ENCODE measurements at places on chromosomes 16 and 17.

- DNase-seq: no peak
These were observed 68.8 kb upstream of the CREBBP start for GRCh38 chr16:3949287-3949686.

GRCh38 chr16:67884684-67885083 lies at the start of gene NRN1L:
Gene NRN1L (plus strand): TSS chr16:67884885. CDS start chr16:67884904, 19 bp downstream.
- DNase-seq: no peak

GRCh38 chr17:6753546-6753945 lies 2.3 kb upstream of the XAF1 start:
- DNase-seq: no peak

DNA sequence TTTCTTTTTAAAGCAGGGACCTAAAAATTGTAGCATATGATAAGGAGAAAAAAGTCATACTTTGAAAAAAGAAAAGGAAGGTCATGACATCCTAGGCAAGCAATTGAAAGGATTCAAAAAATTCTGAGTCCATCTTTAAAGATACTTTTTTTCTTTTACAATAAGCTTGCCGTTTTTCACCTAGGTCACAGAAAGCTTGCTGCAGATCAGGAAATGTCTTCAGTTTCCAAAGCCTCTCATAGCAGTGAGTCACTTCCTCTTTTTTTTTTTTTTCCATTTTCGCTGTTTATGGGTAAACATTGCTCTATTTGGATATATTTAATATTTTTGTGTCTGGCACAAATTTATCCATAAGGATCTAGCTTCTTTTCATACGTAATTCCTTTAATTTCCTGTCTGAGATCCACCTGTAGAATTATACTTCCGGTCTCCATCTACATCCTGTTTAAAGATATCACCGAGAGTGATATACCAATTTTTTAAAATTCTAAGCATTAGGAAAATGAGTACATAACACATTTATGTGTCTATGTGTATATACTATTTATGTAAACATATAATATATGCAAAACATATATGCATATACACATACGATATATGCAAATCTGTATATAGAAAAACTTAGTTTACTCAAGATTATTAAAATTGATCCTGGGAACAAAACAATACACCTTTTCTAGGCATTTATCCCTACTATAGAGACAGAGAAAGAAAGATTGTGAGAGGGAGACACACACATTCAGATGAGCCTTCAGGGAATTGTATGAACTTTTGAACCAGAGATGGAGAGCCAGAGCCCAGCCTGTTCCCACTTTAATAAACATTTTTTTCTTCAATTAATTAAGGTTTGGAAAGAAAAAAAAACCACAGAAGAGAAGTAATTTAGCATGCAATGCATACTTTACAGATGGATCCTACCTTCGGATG lies 134.4 kb downstream of the SKAP1 start:
- no peak for DNase-seq

DNA sequence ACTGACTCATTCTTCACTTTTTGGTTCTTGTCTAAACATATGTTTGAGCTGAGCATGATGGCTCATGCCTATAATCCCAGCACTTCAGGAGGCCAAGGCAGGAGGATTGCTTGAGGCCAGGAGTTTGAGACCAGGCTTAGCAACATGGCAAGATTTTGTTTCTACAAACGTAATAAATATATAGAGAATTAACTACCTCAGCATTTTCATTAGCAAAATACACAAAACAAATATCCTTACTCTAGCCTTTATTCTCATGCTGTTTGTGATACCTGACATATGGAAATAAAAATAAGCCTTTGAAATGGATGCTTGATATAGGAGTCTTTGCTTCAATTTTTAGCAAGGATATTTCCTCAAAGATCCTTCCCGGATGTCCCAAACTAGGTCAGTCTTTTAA lies 132.8 kb downstream of the ABCC1 start:
- no peak for DNase-seq

DNA sequence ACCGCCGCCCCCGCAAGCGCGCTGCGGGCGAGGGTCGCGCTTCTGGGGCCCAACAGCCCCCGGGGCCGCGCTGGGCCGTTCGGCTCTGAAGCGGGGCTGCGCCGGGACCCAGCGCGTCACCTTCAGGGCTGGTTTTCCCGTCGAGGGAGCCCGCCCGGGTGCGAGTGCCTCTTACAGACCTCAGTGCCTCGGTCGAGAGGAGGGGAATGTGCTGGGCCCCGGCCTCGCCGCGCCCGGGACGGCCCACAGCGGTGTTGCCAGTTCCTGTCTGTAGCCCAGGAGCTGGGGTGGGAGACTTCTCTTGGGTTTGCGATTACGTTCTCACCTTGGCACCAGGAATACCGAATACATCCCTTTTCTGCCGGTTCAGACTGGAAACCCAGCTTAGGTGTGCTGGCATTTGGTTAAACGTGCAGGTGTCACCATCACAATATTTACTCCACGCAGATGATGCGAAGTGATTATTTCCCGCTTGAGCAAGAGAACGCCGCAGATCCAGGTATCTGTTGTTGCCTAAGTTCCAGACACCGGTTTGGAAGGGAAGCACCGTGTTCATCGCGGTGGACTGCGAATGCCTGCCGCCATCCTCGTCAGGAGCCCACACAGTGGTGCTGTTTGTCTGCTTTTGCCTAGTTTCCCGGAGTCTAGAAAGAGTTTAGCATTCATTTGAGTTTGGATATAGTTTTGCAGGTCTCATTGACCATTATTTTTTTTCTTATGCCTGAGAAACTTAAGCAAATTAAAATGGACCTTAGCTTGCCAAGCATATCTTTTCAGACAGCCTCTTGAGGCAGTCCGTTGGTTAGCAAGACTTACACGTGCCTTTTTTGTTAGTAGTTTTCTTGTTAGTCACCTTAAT lies 914 bp downstream of the MAP1LC3B start:
- DNase-seq: peak; percentile 25

DNA sequence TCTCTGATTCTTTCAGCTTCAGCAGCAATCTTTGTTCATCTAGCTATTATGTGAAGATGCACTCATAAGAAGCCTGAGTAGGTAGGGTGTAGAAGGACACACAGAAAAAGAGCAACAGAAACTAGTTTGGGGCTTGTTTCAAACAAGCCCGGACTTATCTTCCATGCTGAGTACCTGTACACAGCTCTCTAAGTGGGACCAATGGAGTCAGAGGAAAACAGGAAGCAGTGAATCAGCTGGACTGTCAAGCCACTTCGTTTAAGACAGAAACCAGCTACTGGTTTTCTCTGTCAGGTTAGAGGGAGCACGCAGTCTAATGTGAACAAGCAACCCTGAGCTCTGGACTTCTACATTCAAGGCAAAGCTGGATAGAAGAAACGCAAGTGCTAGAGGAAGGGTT lies 16.0 kb downstream of the MAP2K6 start:
- DNase-seq: no peak

GRCh38 chr17:76710863-76711611 lies at the start of gene MXRA7:
Gene MXRA7 (minus strand): TSS chr17:76710965. CDS start chr17:76710946, 19 bp downstream.
- DNase-seq: peak; percentile 57

DNA sequence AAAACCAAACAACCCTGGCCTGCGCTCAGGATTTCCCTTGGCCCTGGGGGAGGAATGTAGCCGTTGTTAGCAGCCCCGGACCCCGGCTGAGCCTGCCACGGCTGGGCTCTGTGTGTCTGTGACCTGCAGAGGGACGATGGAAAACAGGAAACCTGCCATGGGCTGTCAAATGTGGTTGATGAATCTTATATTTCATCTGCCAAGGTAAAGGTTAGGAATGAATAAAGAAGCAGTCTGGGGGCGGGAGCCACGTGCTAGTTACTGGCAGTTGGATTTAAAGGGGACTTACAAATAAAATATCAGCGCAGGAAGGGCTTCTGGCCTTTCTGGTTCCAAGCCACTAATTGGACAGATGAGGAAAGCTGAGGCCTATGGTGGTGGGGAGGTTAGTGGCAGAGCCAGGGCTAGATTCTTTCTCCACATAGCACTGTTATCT lies at the start of gene KRT23:
Gene KRT23, minus strand, starts transcription at position 263 of the 436 bp plus-strand sequence. CDS start 1,043 bp downstream, outside the sequence.
- DNase-seq: no peak

- DNase-seq: no peak
These were observed 9.6 kb downstream of the PIK3R6 start for GRCh38 chr17:8857919-8858318.
